ENCODE measurements at places on chromosomes 5 and 9. TPM values are rescaled to one million over a fixed set of nuclear protein-coding genes. Genes with fewer than 3 reads are reported as not detected.
A peak's percentile ranks its signal among the peaks of the same experiment; 100 is the strongest.

- no peak overlapping the region for H3K4me3 ChIP-seq
- no peaks in the 10 kb centered on the region for H3K36me3 ChIP-seq
- no peaks in the 10 kb centered on the region for H3K27me3 ChIP-seq
- peaks cover 31% of the 10 kb centered on the region for H3K4me1 ChIP-seq
Measured at GRCh38 chr9:134516464-134516863, 125.1 kb upstream of the COL5A1 start.

- H3K4me3 ChIP-seq = no peak overlapping the region
- no peaks in the 10 kb centered on the region for H3K27me3 ChIP-seq
- H3K36me3 ChIP-seq = no peaks in the 10 kb centered on the region
- H3K4me1 ChIP-seq = peaks cover 3% of the 10 kb centered on the region
Measured at GRCh38 chr9:112554516-112554915, 67.9 kb downstream of the KIAA1958 start.

GRCh38 chr5:39489263-39489662 lies 64.5 kb upstream of the DAB2 start:
- no peak overlapping the region for H3K27ac ChIP-seq
- DNase-seq = no peak
- no peaks in the 10 kb centered on the region for H3K27me3 ChIP-seq

DNA sequence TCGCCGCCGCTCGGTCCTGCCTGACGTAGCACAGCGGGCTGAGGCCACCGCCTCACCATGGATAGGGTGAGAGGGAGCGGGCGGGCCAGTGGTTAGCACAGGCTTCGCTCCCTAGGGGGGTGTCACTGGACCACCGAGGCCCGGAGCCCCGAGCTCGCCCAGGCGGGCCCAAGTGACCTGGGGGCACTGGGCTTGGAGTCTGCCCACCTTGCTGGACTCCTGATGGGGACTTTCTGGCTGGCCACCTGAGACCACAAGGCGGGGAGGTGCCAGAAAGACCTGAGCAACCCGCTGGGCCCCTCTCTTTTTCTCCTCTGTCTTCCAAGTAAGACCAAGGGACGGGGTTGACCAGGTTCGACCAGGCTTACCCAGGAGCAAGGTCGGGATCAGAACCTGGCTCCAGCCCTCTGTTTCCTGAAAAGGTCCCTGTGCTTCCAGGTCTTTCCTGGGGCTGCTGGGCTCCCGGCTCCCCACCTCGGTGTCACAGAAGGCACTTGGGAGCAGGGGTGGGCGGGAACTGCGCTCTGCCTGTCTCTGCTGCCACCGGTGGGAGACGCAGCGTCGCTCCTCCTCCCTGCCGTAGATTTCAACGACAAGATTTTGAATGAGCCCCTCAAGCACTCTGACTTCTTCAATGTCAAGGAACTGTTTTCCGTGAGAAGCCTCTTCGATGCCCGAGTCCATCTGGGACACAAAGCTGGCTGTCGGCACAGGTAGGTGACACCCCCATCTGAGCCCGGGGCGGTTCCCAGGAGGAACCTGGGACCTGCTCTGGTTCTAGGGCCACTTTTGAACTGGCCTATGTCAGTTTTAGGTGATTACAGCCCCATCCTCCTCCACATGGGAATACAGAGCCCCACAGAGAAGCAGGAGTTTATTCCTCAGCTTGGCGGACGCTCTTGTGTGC lies 1.0 kb downstream of the MRPS2 start:
- H3K4me1 ChIP-seq = peaks cover 16% of the 10 kb centered on the region
- H3K36me3 ChIP-seq = peaks cover 38% of the 10 kb centered on the region
- peak overlapping the region; percentile 91 for H3K4me3 ChIP-seq
- no peak for DNase-seq
- no peaks in the 10 kb centered on the region for H3K27me3 ChIP-seq
- H3K27ac ChIP-seq = no peak overlapping the region

DNA sequence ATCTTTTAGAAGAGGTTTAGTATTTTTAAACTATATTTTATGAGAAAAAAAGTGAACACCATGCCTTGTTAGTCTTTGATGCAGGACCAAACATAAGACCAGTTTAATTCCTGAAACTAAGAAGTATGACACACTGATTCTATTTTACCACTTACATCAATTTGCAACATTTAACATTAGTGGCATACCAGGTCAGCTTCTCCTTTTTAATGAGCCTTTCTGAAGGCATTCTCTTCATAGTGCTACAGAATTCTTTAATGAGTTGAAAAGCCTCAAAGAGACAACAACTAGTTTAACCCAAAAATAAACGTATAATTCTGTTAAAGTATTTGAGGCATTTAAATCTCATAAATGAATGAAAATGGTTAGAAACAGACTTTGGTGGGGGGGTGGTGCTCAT lies 28.2 kb downstream of the ARSB start:
- no peak overlapping the region for H3K4me3 ChIP-seq
- no peaks in the 10 kb centered on the region for H3K27me3 ChIP-seq
- H3K36me3 ChIP-seq = peaks cover 5% of the 10 kb centered on the region
- no peak overlapping the region for H3K27ac ChIP-seq

DNA sequence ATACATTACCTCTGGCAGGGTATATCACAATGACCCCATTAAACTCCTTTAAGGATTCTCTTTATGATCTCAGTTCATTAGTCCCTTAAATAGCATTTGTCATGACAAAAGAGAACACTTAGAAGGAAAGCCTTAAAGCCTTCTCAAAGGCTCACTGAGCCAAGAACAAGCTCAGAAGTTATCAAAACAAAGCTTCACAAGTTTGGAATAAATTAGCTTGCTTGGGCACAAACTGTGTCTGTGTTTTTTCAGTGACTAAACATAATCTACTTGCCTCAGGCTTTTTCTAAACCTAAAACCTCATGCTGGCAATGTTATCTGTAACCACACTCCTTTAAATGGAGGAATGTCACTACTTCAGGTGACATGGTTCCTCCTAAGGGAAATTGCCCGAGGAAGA lies 1114.9 kb upstream of the C9orf72 start:
- no peaks in the 10 kb centered on the region for H3K4me1 ChIP-seq
- no peak for DNase-seq
- no peak overlapping the region for H3K27ac ChIP-seq
- H3K4me3 ChIP-seq = no peak overlapping the region
- H3K36me3 ChIP-seq = no peaks in the 10 kb centered on the region

DNA sequence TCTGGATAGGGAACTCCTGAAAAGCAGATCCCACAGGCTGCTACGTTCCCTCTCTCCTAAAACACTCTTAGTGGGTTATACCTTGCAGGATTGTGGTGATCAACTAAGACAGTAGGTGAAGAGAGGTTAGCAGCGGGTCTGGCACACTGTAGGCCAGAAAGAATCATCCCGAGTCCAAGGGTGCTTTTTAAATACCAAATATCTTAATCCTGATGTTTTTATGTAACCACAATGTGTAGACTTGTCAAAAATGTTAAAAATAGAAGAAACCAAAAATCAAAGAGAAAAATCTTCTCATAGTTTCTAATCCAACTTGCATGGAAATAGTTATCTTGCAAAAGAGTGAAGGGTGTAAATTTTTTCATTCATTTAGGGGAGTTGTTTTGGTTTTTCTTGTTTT lies 52.3 kb upstream of the IFNK start:
- no peaks in the 10 kb centered on the region for H3K27me3 ChIP-seq
- H3K36me3 ChIP-seq = no peaks in the 10 kb centered on the region
- no peak overlapping the region for H3K4me3 ChIP-seq
- DNase-seq = no peak
- peaks cover 5% of the 10 kb centered on the region for H3K4me1 ChIP-seq

GRCh38 chr5:14123974-14124482 lies 19.1 kb upstream of the TRIO start:
- DNase-seq = no peak
- peaks cover 4% of the 10 kb centered on the region for H3K4me1 ChIP-seq
- no peaks in the 10 kb centered on the region for H3K36me3 ChIP-seq
- H3K27ac ChIP-seq = no peak overlapping the region
- H3K4me3 ChIP-seq = no peak overlapping the region

DNA sequence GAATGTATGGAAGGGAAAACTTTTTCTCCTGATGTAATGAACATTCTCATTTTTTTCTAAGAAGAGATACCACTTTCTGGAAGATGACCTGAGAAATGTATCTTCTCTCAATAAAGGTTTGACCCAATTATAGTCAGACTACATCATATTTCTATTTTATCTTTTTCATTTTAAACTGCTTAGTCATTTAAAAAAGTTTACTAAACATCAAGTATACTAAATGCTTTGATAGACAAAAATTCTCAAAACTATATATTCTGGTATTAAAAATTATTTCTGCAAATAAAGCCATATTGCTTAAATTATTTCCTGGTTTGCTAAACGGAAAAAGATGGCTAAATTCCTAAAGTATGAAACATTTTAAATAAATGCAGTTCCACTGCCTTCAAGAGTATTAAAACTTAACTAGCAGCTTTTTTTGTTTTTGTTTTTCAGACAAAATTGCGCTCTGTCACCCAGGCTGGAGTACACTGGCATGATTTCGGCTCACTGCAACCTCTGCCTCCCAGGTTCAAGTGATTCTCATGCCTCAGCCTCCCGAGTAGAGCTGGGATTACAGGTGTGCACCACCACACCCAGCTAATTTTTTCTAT lies 37.1 kb downstream of the FBXW11 start:
- no peaks in the 10 kb centered on the region for H3K36me3 ChIP-seq
- peaks cover 3% of the 10 kb centered on the region for H3K4me1 ChIP-seq
- H3K27ac ChIP-seq = no peak overlapping the region
- H3K4me3 ChIP-seq = no peak overlapping the region
- H3K27me3 ChIP-seq = no peaks in the 10 kb centered on the region

- H3K27me3 ChIP-seq = no peaks in the 10 kb centered on the region
- no peak overlapping the region for H3K4me3 ChIP-seq
- H3K36me3 ChIP-seq = no peaks in the 10 kb centered on the region
- DNase-seq = no peak
- no peaks in the 10 kb centered on the region for H3K4me1 ChIP-seq
Measured at GRCh38 chr5:107799306-107799705, 128.6 kb upstream of the EFNA5 start.

DNA sequence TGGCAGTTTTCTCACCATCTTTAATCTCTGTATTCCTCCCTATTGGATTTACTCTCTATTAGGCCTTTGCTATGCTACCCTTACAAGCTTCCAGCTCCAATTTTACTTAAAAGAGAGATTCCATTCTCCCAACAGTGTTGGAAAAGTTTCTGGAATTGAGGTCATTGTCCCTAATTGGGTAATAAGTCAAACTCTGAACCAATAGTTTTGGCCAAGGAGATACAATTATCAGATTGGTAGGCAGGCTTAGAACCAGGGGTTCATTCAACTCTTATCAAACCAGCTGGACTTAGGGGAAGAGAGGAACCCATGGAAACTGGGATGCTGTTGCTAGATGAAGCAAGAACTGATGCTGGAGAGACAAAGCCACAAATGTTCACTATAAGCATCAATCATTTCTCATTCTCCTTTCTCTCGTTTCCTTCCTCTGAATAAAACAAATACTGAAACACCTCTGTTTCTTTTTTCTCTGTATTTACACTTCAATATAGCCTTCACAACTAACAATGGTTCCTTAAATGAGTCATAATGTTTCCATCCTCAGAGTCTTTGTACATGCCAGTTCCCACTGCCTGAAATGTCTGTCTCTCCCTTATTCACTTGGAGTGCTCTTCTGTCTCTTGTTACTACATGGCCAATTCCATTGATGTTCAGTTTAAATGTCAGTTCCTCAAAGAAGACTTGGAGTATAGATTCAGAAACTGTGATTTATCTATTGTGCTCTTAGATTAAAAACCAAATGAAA lies 587.3 kb downstream of the GABRG2 start:
- H3K36me3 ChIP-seq = no peaks in the 10 kb centered on the region
- no peaks in the 10 kb centered on the region for H3K27me3 ChIP-seq
- no peak for DNase-seq
- H3K4me1 ChIP-seq = no peaks in the 10 kb centered on the region

- H3K27ac ChIP-seq = peak overlapping the region; percentile 66
- DNase-seq = peak; percentile 94
- no peaks in the 10 kb centered on the region for H3K27me3 ChIP-seq
- H3K36me3 ChIP-seq = no peaks in the 10 kb centered on the region
Measured at GRCh38 chr9:88777498-88778312, 213.6 kb upstream of the S1PR3 start.

GRCh38 chr5:109916481-109917153 lies 226.9 kb downstream of the MAN2A1 start:
- H3K4me3 ChIP-seq = no peak overlapping the region
- no peaks in the 10 kb centered on the region for H3K27me3 ChIP-seq
- peaks cover 8% of the 10 kb centered on the region for H3K4me1 ChIP-seq
- DNase-seq = no peak
- no peaks in the 10 kb centered on the region for H3K36me3 ChIP-seq
- no peak overlapping the region for H3K27ac ChIP-seq

DNA sequence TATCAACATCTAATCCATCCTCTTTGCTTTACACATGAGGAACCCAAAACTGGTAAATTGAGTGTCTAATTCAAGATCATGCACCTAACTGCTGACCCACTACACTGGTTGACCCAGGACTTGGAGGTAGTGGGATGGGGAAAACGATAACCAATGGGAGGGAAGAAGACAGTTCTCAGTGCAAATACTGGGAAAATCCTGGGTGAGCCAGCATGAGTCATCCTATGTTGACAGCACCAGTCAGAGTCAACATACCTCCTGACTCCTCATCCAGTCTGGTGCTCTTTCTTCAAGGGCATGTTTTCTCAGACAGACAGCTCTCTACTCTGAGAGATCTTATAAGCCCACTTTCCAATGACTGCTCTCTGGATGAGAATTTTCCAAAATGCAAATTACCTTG lies 232.8 kb upstream of the PTGER4 start:
- H3K27ac ChIP-seq = no peak overlapping the region
- DNase-seq = no peak
- H3K27me3 ChIP-seq = no peaks in the 10 kb centered on the region

The SELENOP gene
- total RNA-seq = 142 TPM

The NUDT12 gene
- total RNA-seq = 14.0 TPM
